Amygdala (tissue), 56 donors: ENCODE measurements at places on chromosomes 5 and 9.

DNA sequence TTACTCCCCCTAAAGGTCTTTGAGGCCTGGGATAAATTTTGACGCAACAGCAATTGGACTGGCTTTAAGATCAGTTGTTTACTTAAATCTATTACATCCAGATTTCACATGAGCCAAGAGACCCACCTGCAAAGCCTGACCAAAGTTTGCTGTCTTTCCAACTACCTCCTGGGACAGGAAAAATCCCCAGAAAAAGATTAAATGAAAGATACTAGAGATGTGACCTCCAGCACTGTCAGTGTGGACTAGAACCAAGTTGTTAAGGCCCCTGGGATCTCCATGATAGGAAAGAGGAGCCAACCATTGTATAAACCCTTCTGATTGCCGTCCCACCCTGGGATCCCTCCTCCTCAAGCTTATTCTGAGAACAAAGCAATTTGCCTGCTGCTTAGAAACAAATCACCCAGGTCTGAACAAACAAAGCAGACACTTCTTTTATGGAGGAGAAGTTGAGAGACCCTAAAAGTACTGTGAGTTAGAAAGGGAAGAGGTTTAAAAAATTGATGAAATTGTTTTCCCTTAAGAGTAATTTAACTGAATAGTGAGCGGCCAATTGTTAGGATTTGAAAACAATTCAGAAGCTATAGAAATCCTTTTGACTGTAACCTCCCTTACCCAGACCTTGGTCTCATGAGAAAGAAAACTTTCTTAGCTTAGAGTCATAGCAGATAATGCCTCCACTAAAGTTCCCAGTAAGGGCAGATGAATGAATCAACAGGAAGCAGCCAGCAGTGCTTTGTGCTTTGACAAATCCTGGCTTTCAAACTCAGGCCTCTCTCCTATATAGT, 255.2 kb downstream of the TMEM167A start:
- DNase-seq: no peak

DNA sequence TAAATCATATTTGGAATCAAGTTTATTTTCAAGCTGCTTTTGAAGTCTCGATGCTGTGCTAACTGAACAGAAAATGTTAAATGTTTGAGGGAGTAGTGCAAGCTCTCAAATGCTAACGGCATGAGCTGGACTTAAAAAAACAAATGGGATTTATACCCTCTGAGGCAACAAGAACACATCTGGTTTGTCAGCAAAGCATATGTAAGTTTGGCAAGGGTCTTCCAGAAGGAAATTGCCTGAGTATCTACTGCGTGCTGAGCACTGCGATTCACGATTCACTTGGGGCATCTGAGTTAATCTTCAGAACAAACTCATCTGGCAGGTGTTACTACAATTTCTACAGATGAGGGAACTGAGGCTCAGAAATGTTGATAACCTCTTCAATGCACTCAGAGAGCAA, 98.4 kb upstream of the C9orf72 start:
- DNase-seq: no peak

DNA sequence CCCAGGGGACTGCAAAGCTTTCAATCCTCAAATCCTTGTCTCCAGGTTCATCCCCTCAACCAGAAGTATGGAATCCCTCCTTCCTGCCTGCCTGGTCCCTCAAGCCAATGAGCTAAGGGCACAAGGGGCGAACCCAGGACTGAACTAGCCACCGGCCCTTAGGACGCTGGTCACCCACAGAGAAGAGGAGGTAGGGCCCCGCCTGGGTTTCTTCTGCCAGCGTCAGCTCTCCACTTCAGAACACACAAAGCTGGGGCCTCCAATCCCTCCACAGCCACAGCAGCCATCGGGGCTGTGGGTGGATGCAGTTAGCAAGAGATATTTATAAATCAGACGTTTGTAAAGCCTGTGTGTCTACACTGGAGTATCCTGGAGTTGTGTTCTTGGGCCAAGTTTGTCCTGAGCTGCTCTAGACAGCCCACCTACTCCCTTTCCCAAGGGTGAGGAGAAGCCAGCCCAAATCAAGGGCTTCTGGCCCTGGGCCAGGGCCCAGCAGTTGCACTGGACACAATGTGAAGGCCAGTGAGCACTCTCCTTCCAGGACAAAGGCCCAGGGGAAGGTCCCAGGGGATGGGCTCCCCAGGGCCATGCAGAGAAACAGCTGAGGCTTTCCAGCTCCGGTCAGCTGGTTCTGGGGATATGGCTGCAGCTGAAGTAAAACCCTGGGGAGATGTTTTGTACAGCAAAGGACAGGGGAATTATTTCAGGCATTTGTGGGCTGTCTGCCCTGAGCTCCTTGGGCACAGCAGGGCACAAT, 18.9 kb downstream of the AMBP start:
- no peak for DNase-seq

GRCh38 chr9:73213300-73213699, 61.6 kb downstream of the ANXA1 start:
- DNase-seq: no peak

GRCh38 chr9:105006514-105006913, 78.6 kb upstream of the ABCA1 start:
- DNase-seq: no peak
